ENCODE measurements at places on chromosomes 2 and 18.

DNA sequence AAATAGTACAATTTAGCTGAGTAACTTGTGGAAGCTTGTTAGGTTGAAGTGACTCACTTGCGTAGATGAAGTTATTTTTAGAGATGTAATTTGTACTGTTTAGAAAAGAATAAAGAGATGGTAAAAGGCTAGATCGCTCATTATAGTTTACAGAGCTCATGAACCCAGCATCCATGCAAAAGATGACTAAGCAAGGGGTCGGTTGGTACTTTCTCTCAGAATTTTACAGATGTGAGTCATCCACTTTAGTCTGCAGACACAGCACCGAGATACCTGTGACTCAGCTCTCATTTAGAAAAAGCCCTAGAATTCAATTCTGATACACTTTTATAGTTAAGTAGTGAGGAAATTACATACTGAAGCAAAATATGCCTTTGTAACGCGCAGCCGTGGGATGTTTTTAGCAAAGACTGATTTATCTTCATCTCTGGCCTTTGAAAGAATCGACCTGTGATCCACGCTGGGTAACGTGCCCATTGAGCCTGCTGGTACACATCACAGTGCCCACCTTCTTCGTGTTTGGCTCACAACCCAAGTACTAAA is 116.5 kb upstream of the FOSL2 start:
- no peak for DNase-seq

DNA sequence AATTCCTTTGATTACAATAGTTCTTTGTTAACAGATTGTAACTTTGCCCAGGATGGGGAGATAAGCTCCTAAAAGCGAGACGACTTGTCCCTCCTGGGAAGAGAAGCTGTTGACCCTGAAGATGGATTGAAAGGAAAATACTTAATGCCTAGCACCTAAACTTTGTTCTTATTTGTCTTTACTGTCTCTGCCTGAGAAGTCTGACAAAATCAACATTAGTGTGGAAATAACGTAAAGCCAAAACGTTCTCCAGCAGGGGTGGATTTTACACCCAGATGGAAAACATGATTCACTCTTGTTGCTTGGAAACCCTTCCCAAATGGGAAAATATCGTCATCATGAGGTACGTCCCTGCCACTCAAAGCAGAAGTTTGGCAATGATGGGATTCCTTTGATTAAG is 450.1 kb downstream of the SLC4A3 start:
- DNase-seq, result peak; percentile 64

- no peak for DNase-seq
Measured at GRCh38 chr18:11419338-11419737, 190.1 kb upstream of the SLC35G4 start.

DNA sequence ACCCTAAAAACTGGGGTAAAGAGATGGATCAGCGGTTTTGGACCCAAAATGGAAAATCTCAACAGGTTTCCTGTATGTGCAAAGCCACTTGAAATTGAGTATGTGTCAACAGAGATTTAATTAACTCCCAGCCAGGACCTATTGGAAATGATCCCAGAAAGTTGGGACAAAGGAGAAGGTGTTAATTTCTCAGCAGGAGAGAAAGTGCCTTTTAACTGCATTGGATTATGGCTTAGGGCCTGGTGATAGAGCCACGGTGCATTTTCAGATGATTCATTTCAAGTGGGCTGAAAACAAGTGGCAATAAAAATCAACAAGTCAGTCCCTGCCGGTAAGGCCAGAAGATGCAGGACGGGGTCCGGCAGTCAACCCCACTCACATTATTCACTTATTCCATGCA is 80.2 kb upstream of the BCL11A start:
- DNase-seq, result no peak

DNA sequence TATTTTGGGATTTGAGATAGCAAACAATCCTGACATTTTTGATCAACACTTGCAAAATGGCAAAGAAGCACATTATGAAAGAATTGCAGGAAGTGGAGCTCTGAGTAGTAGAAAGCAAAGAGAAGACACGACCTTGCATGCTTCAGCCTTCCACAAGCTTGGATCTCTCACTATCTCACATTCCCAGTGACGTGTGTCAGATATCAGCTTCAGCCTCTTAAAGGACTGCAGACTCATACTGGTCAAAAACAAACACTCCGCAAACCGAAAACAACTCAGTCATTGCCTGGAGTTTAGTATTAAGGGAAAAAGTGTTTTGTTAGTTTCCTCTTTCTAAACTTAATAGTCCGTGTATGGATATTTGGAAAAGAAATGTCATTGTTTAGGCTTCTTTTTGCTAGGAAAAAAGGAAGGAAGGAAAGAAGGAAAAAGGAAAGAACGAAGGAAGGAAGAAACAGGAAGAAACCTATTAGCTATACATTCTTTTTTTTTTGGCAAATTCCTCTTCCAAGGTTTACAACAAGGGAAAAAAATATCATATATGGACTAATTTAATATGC is 32.6 kb upstream of the SLC40A1 start:
- DNase-seq, result no peak

DNA sequence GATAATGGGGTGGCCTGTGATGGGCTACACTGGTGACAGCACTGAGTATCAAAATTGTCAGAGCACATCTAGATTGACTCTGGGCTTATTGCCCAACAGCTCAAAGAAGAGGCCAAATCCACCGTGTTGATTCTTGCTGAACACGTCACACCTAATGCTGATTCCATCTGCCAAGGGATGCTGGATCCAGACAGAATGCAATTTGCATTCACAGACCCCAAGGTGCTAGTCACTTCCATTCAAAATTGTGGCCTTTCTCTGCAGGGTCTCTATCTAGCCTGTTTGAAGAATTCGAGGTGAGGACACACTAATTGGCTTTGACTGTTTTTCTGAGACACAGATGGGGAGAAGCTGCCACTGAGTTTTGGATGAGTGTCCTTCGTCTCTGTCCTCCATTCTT is 13.5 kb upstream of the GPR39 start:
- no peak for DNase-seq

- DNase-seq, result no peak
Measured at GRCh38 chr2:219124381-219125110, 36.1 kb downstream of the NHEJ1 start.

GRCh38 chr2:14628901-14629300 is 3.6 kb upstream of the LRATD1 start:
- no peak for DNase-seq

- no peak for DNase-seq
Measured at GRCh38 chr18:32480581-32480980, 9.9 kb upstream of the GAREM1 start.

GRCh38 chr2:197839327-197839726 is 34.9 kb downstream of the PLCL1 start:
- no peak for DNase-seq

DNA sequence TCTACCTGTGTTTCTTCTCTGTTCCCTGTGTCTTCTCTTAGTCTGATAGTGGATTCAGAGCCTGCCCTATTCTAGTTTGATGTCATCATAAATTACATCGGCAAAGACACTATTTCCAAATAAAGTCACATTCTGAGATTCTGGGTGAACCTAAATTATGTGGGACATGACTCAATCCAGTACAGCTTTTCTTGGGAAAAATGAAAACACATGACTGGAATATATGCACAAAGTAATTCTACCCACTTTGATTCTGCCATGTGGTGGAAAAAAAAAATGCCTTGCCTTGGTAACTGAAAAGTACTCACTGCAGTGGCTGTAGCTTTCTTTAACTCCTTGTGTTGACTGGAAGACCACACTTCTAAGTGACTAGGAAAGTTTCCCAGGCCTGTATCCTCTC is 73.7 kb downstream of the LRATD1 start:
- DNase-seq, result no peak

DNA sequence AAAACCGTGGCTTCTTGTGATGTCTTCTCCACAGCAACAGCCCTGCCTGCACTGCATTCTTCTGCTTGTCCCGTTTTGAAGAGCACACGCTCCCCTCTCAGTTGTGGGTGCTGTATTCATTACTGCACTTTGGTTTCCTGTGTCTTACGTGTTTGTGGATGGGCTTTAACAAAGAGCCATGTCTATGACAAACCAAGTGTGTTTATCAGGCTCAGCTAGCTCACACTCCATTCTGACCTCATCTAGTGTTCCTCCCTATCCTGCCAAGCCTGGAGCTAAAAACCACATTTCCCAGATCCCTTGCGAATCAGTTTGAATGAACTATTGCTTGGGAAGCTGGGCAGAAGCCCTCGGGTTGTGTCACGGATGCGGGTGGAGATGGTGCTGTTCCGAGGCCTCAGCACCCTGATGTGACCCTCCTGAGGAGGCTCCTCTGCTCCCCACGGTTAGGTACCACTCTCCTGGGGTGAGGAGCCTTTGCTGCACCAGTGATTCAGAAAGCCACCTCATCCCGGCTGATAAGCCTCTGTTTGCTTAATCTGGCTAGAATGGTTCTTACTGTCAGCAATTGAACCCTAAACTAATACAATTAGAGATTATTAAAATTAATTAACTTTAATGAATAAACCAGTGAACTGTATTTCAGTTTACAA is 116.5 kb downstream of the GALR1 start:
- no peak for DNase-seq

DNA sequence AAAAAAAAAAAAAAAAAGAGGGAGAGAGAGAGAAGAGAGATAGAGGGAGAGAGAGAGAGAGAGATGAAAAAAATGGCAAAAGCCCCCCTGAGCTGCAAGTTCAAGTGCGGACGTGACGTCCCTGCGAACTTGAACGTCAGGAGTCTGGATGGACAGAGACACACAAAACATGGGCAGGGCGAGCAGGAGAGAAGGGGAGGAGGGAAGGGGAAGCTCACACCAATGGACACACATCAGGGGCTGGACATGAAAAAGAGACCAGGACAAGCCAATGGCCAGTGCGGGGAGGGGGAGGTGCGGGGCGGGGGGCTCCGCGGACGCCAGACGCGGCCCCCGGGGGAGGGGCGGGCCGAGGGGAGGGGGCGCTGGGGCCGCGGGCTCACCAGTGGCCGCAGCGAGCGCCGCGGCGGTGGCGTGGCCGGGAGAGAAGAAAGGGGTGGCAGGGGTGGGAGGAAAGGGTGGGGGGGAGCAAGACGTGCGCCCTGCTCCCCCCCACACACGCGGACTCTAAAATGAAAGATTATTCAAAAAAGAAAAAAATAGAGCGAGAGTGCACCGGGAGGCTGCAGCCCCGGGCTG is at the start of gene BCL11A:
Gene BCL11A (minus strand): TSS at position 160 of the 579 bp plus-strand sequence. CDS start 384 bp downstream, outside the sequence.
- no peak for DNase-seq

- DNase-seq, result no peak
Measured at GRCh38 chr2:226652369-226652768, 147.3 kb downstream of the IRS1 start.

- no peak for DNase-seq
Measured at GRCh38 chr2:1636791-1637415, 107.4 kb downstream of the PXDN start.

DNA sequence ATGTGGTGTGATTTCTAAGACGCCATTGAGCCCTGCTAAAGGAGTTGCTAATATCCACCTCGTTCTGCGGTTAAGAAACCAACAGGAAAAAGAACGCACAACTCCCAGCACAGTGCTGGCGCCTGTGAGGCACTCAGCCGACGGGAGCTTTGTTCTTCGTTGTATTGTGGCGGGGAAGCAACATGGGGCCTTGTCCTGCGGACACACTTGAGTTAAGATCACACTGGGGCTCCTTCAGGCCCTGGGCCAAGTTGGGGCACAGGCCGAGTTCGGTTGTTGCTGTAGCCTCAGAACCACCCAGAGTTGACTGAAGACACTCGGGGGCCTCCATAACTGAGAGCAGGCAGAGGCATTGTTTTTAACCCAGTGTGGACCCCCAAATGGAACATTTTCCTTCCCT is 30.6 kb upstream of the CD8A start:
- no peak for DNase-seq

DNA sequence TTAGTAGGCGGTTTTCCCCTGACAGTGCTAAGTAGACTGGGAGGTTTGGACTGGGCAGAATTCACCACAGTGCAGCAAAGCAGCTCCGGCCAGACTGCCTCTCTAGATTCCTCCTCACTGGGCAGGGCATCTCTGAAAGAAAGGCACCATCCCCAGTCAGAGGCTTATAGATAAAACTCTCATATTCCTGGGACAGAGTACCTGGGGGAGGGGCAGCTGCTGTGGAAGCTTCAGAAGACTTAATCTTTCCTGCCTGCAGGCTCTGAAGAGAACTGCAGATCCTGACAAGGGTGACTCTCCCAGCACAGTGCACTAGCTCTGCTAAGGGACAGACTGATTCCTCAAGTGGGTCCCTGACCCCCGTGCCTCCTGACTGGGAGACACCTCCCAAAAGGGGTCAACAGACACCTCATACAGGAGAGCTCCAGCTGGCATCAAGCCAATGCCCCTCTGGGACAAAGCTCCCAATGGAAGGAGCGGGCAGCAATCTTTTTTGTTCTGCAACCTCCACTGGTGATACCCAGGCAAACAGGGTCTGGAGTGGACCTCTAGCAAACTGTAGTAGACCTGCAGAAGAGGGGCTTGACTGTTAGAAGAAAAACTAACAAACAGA is 266.8 kb upstream of the CRIM1 start:
- no peak for DNase-seq

GRCh38 chr2:160715428-160715827 is 221.8 kb upstream of the RBMS1 start:
- no peak for DNase-seq

DNA sequence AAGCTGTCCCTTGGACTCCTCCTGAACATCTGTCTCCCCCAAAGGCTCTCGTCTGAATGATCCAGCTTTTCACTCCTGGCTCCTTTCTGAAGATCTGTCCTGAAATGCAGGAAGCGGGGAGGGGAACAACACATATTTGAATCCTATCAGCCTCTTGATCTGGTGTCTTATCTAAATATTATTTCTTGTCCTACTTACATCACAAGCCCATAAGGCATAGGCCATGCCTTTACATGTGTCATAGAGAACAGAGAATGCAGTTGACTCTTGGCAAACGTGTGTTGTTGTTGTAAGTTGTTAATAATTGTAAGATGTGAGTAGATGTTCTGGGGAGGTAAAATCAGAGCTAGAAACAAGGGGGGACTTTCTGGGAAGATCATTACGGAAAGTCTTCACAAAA is 57.4 kb downstream of the GATA6 start:
- no peak for DNase-seq

DNA sequence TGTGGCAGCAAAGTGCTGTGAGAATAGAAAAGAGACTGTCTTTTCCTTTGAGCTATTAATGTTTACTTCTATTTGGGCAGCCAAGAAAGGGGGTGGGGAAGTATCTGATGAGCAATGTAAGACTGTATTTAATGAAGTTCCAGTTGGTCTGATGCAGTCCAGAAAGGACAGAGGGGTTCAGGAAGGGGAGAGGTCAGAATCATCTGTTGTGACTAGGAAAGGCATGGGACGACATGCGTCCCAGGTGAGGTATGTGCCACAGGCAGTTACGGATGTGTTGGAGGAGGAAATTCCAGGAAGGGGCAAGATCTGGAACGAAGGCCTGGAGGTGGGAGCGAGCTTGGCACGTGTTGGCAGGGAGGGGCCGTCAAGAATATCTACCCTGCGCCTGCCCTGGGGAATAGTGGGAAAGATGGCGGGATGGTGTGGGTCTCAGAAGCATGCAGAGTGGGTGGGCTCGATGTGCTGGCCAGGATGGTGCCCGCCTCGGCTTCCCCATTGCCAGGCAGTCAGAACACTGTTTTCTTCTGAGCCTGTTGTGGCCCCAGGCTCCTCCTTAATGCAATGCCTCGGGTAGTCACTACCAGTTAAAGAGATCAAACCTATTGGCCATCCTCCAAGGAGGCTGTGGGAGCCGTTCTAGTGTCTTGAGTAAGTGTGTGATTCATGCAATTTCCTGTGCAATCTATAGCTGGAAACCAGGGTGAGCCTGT is 57.8 kb upstream of the TXNDC2 start:
- DNase-seq, result no peak

GRCh38 chr18:77127769-77128671 is 4.6 kb downstream of the MBP start:
- DNase-seq, result no peak

- DNase-seq, result no peak
Measured at GRCh38 chr2:135252805-135253458, 200.8 kb downstream of the RAB3GAP1 start.
